Activated CD8-positive, alpha-beta memory T cell treated with anti-CD3 and anti-CD28 coated beads for 1 hour (primary cell): ENCODE measurements at places on chromosomes 1 and 21.

- no peak for DNase-seq
Measured at GRCh38 chr1:181714428-181714827, 231.1 kb downstream of the CACNA1E start.

DNA sequence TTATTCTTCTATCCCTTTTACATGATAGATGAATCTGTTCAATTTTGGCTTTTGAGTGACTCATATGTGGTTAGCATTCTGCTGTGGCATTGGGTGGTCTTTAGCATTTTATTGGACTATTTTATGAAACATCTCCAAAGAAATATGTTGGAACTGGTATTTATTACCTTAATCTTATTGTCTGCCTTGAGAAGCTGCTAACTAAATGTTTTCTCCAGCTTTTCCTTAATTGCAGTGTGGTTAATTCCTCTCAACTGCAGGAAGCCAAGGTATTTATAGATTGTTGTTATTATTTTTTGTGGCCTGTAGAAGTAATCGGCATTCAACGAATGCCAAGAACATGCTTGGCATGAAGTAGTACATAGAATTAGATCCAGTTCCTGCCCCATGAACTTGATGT is 64.1 kb downstream of the NOS1AP start:
- no peak for DNase-seq

GRCh38 chr21:43645976-43646375 is 13.3 kb downstream of the HSF2BP start:
- no peak for DNase-seq

DNA sequence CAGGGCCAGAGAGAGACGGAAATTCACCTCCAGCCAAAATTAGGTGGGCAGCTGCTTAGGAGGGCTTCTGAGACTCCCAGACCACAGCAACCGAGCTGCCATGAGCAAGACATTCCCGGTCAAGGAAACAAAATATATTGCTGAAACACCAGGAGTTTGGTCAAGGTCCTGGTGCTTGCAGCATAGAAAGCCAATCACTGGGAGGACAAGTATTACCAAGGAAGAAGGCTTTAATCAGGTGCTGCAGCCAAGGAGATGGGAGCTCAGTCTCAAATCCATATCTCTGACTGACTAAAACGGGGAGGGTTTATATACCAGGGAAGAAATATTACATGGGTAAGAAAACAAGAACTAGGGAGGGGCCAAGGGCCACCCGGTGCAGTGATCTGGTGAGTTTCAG is 18.8 kb upstream of the TMEM125 start:
- DNase-seq = no peak

GRCh38 chr1:43348809-43349593 is 9.8 kb upstream of the CDC20 start:
- DNase-seq = peak; percentile 20

GRCh38 chr21:38646213-38646837 is 148.0 kb upstream of the ERG start:
- DNase-seq = no peak

DNA sequence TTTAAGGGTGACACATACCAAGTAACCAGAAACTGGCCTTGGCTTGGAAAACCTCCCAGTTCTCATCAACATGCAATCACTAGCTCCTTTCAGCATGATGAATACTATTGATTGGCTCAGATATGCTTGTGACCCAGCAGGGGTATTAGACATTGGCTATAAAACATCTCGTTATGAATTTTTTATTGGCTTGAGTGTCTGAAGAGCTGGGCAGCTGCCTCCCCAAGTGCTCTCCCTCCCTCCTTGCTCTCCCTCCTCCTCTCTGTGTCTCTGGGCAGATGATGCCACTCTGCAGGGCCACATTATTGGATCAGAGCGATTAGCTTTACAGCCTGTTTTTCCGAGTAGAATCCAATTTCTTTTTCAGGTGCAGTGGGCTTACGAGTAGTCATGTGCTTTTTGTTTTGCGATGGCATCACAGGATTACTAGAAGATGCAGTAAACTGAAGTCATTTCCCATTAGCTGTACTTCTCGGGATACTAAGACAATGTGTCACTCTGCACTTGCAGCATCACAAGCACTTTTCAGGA is 79.3 kb upstream of the ATF3 start:
- DNase-seq = no peak

DNA sequence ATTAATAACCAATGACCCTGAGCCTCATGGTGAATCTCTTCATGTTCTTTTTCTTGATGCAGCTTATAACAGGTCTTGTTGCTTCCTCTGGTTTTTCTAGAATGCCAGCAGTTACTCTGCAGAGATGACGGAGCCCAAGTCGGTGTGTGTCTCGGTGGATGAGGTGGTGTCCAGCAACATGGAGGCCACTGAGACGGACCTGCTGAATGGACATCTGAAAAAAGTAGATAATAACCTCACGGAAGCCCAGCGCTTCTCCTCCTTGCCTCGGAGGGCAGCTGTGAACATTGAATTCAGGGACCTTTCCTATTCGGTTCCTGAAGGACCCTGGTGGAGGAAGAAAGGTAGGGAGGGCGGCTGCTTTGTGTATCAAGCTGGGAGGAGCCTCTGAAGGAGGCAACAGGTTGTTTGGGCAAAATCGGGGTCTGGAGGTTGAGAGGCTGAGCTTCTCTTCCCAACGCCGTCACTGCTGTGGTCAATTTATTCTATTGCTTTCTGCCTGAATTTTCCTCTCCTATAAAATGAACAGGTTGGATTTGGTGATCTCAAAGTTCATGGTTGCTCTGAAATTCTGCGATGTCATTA is 6.7 kb downstream of the ABCG1 start:
- no peak for DNase-seq

DNA sequence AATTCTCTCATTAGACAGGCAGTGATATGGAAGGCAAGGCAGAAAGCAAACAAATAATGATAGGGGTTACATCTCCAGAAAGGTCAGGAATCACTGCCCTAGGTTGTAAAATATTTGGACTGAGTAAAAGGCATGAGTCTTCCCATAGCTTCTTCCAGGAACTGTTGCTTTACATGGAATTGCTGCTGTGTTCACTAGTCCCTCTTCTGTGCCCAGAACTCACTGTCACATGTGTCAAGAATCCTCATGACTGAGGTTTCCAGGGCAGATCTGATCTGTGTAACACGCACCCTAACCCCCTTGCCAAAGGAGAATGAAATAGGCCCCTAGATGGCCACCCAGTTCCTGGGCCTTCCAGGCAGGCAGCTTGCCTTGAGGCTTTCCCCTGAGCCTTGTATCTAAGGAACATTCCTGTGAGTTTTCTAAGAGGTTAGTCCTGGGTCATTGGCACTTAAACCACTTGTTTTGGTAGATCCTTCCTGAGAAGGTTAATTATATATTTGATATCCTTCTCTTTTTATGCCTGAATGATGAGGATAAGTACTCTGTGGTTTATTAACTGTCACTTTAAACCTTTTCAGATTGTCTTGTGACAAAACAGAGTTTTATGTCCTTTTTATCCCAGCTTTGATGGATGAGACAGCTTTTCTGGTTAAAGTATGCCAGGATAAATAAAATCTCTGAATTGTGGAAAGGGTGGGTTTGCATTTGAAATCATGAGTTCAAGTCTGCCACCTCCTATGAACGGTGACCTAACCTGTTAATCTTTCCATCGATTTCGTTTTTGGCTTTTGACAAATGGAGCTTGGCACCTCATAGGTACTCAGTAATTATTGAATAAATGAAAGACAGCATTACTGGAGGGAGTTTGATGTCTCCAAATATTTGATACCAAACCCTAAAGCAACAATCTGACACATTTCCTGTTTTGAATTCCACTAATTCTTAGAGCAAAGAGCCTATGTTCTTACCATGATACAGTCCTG is 163.3 kb downstream of the DHRS3 start:
- no peak for DNase-seq

GRCh38 chr21:26194811-26195251 is 24.3 kb upstream of the APP start:
- DNase-seq = no peak

DNA sequence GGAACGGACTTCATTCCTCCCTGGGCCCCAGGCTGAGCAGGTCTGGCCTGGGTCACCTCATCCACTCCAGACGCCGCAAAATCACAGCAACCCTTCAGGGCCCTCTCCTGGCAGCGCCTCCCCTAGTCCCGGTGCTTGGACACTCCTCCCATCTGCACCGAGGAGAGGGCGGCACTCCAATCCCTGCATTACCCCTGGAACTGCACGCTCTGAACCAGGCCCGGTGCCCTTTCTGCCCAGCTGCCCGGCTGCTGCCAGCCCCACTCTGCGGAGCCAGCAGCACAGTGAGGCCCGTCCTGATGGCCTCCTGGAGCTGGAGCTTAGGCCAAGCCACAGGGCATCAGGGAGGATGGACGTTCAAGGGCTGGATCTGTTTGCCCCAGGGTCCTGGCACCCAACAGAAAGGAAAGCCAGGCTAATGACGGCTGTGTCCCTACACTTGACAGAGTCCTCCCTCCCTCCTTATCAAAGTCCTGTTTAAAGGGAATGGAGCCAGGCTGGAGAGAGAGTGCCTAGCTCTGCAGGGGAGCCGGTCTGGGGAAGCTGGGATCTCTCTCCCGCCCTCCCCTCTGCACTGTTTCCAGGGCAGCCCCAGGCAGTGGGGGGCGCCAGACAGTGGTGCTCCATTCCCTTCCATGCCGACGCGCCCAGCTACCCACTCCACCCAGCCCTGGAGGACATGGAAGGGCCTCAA is 12.7 kb downstream of the COL6A2 start:
- no peak for DNase-seq

GRCh38 chr1:182641561-182641960 is 37.4 kb upstream of the RGS16 start:
- no peak for DNase-seq

GRCh38 chr1:23563003-23563402 is 3.7 kb upstream of the ID3 start:
- DNase-seq = no peak

DNA sequence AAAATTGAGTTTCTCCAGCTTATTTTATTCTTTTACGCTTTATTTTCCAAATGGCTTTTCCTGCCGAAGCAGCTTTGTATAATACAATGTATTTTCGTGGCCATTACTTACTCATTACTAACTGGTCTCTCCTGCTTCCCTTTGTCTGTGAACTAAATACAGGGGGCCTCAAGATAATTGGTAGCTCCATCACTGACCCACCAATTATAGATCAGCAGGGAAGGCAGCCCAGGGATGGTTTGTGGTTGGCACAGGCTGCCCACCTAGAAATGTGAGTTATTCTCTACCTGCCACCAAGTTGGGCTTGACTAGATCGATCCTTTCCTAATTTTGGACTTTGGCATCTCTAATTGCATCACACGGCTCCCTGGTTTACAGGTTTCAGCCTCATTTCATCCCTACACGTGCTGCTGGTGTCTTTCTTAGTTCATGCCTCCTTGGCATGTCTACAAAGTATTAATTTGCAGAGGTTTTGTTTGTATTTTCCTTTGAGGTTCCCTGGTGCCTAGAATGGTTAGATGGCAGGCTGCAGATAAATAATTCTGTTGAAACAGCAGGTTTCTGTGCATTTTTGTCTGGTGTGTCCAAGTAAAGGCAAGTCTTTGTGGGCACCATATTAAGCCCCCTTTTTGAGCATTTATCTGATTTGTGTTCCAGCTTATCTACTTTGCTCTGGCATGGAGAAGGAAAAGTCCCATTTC is 35.2 kb downstream of the PEX14 start:
- no peak for DNase-seq

DNA sequence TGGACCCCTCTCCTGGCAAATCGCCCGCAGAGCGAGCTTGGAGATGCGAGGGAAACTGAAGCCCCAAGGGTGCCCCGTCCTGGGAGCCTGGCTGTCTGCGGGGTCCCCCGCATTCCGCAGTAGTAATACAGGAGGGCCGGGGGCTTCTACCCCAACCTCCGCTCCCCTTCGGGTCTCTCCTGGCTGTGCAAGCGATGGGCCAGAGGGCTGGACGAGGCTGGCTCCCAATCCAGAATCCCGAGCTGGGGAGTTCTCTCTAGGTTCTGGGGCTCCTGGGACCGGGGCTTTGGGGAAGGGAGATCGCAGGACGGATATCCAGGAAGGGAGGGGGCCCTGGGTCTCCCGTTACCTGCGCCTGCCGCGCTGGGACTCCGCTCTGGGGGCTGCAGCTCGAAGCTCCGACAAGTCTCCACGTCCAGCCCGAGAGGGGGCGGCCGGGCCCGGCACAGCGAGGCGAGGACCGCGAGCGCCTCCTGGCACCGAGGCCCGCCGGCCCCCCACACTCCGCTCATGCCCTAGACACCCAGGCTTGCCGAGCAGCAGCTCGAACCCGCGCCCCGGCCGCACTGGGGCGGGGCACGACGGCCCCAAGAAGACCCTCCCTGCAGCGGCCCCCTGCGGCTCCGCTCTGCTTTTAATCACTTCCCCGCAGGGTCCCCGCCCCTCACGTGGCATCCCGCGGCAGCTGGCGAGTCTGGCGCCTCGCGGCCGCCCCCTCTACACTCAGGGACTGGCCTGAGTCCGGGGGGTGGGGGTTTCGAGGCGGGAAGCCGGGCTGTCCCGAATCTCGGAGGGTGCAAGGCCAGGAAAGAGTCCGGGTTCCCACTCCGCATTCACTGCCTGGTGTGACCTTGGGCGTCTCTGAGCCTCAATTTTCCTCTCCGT is at the start of gene SYT6:
TSS of gene SYT6 (minus strand) at position 609 of the 885 bp plus-strand sequence. CDS start at position 512, 97 bp downstream.
- DNase-seq = no peak

DNA sequence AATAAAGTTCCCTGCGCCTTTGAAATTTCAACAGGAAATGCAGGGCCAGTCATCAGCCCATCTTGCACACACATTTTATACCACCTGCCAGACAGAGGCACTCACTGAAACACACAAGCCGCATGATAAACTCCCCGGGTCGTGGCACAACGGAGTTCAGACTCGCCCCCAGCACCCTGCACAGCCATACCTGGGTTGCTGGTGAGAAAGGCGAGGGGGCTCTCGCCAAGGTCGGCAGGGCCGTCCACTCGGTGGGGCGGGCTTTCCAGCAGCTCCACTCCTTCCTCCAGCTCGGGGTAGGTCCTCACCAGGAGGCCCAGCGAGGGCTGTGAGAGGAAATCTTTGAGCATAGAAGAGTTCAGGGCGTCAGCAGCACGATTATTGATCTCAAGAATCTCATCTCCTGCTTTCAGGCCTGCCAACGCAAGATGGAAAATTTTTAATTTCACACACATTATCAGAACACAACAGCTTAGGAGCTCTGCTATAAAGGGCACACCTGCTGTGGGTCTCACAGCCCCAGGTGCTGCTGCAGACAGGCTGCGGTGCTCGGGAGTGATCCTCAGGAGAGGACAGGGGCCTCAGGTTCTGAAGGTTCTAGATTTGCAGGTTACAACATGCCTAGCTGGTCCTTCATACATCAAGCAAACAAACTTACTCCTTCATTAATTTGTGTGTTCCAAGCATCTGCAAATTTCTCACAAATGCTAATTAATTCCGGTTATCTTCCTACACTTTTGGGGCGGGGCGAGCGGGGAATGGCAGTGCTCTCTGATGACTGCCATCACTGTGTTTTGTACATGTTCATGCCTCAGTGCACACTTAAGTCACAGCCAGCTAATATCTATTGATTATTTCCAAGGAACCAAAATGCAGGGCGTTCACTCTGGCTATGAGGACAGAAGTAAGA is 144.2 kb upstream of the KRTAP19-8 start:
- peak; percentile 20 for DNase-seq

- no peak for DNase-seq
Measured at GRCh38 chr21:27339902-27340301, 373.0 kb upstream of the ADAMTS5 start.

GRCh38 chr21:46171585-46171984 is 12.7 kb downstream of the SPATC1L start:
- DNase-seq = no peak

- no peak for DNase-seq
Measured at GRCh38 chr1:164685266-164686035, 126.5 kb downstream of the PBX1 start.
